NCI-H1417 (cell line): ENCODE measurements at places on chromosomes 2 and 18.

DNA sequence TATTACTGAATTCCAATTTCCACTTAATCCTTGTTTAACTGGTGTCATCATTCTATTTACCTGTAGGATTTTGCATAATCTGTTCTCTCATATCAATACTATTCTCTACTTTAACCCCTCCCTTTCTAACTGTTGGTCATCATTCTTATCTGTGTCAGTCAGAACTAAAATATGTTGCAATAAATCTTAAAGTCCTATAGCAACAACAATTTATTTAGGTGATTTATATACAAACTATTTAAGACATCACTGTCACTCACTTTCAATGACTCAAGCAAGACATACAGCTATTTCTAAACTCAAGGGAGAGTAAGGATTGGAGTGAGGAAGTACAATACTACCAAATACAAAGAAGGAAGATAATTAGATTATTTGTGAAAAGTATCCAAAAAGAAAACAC lies 740.4 kb downstream of the DSC3 start:
- no peak for DNase-seq

- DNase-seq = peak; percentile 50
Measured at GRCh38 chr18:48975817-48976649, 25.3 kb upstream of the SMAD7 start.

DNA sequence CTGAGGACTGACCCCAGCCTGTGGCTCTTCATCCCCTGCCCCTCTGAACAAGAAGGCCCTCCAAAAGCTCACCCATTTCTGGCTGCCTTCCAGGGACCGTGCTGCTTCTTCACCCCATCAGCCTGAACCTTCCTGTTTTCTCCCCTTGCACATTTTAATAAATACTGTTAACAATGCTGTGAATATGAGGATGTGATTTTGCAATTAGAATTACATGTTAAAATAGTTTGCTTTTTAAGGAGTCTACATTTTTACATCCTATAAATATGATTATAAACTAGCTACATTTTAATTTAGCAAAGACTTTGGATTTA lies 4.0 kb downstream of the SNTG2 start:
- no peak for DNase-seq

DNA sequence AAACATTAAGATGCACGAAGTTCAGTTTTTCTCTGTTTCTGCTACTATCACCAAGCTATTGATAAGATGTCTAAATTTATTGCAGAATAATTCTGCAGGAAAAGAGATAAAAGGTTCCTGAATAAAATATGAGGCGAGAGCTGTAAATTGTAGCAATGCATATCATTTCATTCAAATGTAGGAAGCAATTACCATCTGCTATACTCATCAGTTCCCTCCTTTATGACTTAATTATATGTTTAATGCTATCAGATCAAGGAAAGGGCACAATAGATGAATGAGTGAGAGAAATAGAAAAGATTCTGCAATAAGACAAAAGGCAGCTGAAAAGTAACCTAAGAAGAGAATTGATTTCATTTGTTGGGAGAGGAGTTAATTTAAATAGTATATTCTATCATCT lies 108.2 kb upstream of the GALNT5 start:
- DNase-seq = no peak

DNA sequence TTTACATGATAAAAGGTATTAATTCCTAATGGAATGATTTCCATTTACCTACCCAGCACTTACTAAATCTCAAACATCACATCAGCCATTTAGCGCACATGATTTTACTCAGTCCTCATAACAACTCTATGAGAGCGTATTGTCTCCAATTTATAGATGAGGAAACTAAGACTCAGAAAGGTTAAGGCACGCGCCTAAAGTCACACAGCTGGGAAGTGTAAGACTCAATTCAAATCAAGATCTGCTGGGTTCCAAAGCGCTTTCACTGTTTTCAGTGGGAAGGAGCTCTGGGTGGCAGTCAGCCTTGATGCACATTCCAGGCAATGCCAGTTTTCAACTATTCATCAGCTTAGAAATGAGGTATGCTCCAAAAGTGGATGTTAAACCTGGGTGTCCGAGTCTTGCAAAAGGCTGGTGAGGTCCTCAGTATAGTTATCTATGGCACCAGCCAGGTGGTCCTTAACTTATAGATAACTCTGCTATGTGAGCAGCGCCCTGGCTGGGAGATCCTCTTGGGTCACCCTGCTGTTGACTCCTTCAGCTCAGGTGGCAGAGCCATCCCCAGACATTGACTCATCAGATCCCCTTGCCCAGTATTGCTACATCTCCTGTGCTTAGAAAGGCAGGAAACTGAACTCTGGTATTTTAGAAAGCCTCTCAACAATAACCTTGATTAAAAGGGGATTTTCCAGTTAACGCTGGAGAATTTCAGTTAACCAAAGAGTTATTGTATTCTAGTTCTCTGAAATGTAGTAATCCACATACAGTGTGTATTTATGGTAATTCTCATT lies 47.1 kb downstream of the SLC4A1AP start:
- DNase-seq = no peak

GRCh38 chr2:109194620-109194937 lies 65.6 kb downstream of the SH3RF3 start:
- peak; percentile 8 for DNase-seq

- no peak for DNase-seq
Measured at GRCh38 chr2:240785424-240786335, 34.3 kb downstream of the KIF1A start.

DNA sequence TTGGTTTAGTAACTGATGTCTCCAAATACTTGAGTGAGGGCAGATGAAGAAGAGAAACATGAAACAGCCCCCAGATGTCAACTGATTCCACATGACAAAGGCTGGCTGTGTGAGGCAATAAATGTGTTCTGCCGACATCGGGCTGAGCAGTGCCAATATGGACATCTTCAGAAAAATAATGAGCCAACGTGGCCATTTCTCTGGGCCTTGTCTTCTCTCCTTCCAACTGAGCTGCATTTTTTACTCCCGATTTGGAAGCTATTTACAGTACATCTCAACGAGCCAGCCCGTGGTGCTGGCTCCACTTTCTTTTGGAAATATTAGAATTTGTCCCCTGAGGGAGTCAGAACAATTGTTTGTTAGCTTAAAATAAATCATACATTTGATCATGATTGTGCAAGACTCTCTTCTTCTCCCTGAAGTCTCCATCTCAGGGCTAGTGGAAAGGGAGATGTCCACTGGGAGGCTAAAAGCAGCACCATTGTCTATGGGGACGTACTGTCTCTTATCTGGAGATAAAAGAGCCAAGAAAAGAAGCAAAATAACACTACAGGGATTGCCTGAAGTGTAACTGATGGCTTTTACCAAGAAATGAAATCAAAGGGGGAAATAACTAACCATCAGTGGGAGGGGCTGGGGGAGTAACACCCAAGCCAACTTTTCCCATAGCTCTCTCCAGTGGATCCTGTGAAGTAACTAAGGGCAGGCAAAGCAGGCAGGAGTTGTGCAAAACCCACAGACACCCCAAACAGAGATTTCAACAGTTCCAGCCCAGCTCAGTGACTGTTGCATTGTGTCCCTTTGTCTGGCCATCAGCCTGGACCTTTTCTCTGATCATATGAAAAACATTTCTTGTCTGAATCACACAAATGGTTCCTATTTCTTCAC lies 114.8 kb downstream of the RDH14 start:
- peak; percentile 12 for DNase-seq

DNA sequence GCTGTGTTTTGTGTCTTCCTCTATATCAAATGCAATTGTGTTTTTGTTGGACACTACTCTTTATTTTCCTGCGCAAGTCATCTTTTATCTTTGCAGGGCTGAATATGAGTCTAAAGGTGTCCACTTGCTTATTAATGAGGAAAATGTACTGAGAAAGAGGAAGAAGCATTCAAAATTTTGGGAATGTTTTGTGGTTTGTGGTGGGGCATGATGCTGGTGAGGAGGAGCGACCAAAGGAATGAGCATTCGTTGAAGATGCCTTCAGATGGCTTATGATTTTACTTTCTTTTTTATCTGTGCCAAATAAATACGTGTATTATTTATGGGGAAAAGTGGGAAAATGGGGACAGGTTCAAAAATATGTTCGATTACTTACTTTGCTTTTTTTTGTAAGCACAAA lies 63.9 kb upstream of the SMIM21 start:
- DNase-seq = no peak

GRCh38 chr2:120620025-120620793 lies 115.5 kb upstream of the GLI2 start:
- no peak for DNase-seq

DNA sequence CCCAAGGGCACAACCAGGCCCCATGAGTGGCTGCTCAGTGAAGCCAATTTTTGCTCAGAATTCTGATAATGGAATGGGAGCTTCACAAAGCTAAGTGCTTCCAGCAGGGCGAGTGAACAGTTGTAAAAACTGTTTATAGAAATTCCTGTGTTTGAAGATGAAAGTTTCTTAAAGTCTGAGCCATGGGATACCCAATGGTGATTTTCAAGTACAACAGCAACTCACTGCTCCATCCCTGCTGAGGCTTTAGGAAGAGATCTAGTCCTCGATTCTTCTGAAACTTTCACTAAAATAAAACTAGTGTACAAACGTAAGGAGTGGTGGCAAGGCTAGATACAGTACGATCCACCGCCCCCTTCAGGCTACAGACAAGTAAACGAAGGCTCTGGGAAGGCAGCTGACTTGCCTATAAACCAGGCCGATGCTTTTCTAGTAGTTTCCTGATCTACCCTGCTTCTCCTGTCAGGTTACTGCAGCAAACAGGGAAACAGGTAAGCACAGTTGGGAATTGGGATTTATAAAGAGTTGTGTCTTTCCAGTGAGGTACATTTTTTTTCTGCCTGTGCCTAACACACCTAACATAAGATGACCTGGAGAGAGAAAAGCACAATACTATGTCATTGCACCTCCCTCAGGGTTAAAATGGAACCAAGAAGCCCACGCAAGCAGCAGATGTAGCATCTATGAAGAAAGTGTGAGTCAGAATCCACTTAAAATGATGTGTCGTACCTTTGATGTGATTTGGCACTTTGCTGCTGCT lies 108.7 kb downstream of the UXS1 start:
- no peak for DNase-seq

GRCh38 chr2:60560734-60561644 lies 7.5 kb upstream of the BCL11A start:
- peak; percentile 46 for DNase-seq

DNA sequence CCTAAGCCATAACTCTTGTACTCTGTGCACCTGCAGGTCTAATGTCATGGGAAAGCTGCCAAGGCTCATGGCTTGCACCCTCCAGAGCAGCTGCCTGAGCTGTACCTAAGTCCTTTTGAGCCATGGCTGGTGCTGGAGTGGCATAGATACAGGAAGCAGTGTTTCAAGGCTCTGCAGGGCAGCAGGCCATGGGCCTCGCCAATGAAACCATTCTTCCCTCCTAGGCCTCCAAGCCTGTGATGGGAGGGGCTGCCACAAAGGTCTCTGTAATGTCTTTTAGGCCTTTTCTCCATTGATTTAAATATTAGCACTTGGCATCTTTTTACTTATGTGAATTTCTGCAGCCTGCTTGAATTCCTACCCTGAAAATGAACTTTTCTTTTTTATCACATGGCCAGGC lies 108.5 kb downstream of the PTH2R start:
- DNase-seq = no peak

- DNase-seq = no peak
Measured at GRCh38 chr2:101855776-101856175, 136.0 kb upstream of the IL1R2 start.

DNA sequence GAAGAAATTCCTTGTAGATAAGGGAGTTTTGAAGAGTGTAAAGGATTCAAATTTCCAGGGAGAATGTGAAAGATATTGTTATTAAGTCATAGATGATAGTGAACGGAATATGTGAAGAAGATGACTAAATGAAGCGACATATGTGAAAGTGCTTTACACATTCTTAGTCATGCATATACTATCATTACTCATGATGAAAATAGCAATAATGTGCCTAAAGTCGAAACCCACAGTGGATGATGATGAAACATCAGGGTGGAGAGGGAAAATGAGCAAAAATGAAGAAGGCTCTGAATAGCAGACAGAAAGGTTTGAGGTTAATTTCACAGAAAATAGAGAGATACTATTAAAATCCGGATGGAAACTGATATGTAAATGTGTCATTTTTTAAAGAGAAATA lies 1237.1 kb downstream of the LRP1B start:
- DNase-seq = no peak

DNA sequence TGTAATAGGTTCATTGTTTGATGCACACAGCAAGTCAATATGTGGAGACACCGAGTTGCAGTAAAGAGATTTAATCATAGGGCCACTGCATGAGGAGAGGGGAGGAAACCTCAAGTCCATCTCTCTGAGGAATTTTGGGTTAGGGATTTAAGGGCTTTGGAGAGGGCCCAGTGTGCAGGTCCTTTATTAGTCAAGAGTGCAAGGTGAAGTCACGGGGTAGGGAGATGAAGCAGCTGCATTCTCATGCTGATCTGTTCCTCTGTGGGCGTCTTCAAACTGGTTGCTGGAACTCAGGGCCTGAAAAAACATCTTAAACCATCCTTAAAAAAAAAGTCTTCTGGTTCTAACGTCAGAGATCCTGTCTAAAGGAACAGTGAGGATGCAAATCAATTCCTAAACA lies 131.6 kb downstream of the NXPH2 start:
- DNase-seq = no peak

- no peak for DNase-seq
Measured at GRCh38 chr2:21269382-21269781, 145.6 kb downstream of the TDRD15 start.

DNA sequence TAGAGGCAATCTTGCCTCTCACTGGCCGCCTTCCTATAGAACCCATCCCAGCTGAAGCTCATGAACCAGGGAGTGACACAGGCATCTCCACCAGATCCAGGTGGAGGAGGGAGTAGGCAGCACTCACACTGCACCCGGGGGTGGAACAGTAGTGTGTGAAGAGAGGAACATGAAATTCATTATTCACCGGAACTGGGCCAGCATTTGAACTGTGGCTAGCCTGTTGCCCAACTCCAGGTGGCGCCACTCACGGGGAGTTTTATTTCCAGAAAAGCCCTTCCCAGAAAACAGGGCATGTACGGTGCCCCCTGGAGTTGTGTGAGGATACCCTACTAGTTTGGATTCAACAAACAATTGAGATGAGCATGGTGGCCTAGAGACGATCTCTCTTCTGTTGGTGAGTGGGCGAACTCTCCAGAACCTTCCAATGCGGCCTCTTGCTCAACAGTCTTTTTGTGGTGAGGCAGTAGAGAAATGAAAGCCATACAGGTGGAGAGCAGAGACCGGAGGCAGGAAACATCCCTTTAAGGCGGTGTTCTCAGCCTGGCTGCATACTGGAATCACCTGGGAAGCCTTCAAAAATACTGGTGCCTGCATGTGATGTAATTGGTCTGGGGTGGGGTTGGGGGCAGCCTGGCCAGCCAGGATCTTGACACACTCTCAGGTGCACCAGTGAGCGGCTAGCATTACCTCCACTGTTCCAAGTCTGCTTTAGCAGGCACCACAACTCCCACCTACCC lies 73.5 kb upstream of the NEDD4L start:
- DNase-seq = no peak

GRCh38 chr2:54775710-54776109 lies 52.2 kb downstream of the EML6 start:
- no peak for DNase-seq

DNA sequence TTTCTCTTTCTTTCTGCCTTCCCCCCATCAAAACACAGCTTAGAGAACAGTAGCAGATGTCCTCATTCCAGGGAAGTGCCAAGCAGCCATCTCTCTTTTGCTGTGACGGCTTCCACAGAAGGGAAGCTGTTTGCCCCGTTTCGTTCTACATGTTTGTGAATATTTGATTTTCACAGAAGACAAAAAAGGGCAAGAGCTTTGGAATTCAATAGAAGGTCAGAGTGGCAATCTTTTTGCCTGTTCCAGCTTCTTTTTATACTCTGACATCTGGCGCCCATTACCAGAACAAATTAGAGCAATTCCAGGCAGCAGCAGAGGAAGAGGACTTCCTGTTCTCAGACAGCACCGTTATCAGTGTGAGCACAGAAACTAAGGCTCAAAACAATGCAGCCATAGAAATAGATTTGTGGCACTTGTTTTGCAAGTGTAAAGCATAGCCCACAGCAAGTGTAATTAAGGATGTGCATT lies 79.0 kb upstream of the CDH19 start:
- peak; percentile 63 for DNase-seq
